CD14-positive monocyte (primary cell): ENCODE measurements at places on chromosomes 2 and 18.

DNA sequence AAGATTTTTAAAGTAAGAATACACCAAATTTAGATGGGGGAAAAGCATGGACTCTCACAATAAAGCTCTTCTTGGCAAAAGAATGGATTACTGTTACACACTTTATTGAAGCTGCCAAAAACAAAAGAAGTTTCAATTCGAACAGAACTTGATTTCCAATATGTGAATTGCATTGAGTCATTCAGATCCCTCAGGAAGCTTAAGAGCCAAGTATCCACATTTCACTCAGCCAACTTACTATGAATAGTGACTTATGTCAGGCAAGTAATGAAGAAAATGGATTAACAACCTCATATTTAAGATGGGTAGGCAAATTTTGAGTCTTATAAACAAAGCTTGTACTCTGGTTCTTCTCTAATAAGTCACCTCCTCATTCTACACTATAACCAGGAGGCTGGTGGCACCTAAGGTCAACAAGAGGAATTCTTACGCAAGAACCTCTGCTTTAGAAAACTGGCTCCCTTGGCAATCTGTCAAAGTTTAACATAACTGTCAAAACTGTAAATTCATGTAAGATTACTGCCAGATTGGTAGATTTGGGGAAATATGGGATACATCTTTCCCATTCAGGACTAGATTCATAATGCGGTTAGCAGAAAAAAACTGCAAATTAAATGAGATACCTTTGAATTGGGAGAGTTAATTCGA lies 6.0 kb downstream of the HADHA start:
- DNase-seq: no peak

DNA sequence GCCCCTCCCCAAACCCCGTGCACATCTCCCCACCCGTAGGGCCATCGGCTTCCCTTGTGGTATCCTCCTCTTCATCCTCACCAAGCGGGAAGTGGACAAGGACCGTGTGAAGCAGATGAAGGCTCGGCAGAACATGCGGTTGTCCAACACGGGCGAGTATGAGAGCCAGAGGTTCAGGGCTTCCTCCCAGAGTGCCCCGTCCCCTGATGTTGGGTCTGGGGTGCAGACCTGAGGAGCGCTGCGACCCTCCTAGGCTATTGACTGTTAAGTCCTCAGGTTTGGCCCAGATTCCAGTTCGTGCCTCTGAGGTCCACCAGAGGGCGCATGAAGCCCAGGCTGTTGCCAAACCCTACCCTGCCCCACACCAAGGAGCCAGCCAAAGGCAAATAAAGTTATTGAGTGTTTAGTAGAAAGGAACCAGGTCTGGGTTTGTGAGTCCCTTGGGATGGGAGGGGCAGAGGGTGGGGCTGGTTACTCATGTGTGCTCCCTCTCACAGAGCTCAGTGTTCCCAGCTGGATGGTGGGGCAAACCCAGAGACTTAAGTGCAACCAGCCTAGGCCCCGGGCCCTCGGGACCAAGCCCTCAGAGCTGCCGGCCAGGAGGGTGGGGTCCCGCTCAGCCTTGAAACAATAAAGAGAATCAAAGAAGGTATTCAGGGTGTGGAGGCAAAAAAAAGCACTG lies 2.4 kb downstream of the PNKD start:
- peak; percentile 78 for DNase-seq

- no peak for DNase-seq
Measured at GRCh38 chr2:124920448-124920847, 895.4 kb downstream of the CNTNAP5 start.

GRCh38 chr2:216793386-216793785 lies 66.5 kb downstream of the TNP1 start:
- DNase-seq: no peak
